ENCODE measurements at places on chromosomes 2 and 18.

DNA sequence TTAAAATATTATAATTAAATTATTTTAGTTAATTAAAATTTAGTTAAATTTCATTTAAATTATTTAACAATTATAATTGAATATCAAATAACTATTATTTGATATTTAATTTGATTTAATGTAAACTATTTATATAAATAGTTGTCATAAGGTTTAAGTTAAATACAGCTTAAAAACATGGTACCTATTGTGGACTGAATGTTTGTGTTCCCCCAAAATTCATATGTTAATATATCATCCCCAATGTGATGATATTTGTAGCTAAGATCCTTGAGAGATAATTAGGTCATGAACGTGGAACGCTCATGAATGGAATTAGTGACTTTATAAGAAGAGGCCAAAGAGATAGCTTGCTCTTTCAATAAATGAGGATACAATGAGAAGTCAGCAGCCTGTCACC is 505.7 kb upstream of the LRATD1 start:
- DNase-seq = no peak

GRCh38 chr2:18357537-18357936 is 202.9 kb downstream of the RDH14 start:
- DNase-seq = no peak

DNA sequence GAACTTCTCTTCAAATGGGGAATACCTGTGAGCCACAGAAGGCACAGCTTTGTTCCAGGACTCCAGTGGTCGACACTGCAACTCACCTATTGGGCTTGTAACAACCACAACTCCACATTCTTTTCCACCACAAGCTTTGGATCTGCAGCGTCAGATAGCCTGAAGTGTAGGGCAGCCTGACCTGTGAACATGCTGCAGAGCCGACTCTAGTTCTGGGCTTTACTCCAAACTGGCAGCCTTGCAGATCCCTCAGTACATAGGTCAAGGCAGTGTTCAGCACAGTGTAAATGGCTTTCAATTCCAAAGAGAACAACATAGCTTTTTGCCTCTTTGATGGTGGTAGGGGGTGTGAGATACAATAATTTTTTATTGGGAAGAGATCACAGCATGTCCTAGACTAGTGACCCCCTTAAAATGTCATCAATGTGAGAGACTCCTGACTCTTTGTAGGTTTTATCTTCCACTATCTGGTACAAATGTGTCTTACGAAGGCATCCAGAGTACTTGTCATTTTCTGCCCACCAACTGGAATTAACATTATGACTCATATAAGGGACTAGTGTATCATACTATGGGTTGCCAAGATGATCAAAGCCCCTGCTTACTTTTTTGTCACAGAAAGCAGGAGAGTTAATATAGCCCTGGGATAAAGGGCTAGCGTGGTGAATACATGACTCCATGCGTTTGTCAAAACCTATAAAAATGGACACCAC is 149.8 kb downstream of the COPS8 start:
- DNase-seq = no peak

- DNase-seq = no peak
Measured at GRCh38 chr2:47270421-47270820, 115.3 kb upstream of the STPG4 start.

- DNase-seq = no peak
Measured at GRCh38 chr18:30280861-30281470, 761.6 kb downstream of the DSC3 start.

GRCh38 chr18:79503406-79503805 is 107.7 kb downstream of the NFATC1 start:
- no peak for DNase-seq

DNA sequence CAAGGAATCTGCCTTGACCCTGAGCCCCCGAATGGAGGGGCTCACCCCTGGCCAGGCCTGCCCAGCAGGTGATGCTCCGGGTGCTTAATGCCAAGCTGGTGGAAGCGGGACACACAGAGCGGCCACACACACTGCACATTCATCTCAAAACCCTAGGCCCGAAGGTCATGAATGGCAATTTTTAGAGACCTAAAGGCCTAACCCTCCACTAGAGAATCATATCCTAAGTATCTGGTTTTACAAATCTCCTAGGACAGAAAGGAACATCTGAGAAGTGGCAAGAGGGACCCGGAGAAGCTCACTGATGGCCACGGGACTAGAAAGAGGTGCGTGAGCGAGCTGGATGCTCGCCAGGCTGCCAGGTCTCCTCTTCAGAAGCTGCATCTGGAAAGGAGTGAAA is 38.3 kb downstream of the ST3GAL5 start:
- DNase-seq = no peak

GRCh38 chr2:33859176-33859575 is 260.1 kb upstream of the FAM98A start:
- DNase-seq = no peak

DNA sequence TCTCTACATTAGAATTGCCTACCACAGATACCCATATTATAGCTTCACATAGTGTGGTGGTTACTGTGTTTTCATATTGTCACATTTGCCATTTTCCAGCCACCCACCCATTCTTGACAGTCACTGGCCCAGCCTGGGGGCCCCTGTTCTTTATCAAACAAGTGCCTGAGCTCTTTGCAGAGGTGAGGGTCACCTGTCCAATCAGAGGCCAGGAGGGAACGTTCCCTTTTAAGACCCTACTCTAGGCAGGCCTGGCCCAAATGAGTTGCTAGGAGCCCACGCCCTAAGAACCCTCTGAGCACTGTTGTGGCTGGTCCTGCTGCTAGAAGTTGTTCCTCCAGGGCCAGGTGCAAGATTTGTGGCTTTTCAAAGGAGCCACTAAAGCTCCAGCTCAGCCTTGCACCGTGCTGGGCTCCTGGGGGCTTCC is 5.2 kb downstream of the IL37 start:
- DNase-seq = no peak

DNA sequence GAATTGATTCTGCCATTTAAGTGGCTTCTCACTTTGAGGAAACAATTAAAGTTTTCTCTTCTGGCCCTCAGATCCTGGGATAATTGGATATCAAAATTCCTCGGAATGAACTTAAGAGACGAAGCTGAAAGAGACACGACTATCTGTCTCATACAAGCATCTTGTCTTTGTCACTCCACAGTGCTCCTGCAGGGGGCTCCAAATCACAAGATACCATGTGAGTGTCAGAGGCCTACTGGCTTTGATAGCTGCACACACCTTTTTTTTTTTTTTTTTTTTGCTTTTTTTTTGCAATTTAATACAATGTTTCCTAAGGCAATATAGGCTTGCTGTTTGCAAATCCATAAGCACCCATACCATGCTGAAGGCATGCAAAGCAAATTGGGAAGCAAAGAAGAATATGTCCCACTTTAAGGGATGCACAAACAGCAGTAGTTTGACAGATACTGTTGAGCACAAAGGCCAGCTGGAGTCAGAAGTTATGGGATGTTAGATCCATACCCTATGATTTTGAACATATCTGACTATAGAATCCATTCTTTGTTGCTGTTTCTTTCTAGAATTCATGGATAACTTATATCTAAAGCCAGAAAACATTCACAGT is 109.0 kb upstream of the CBLN2 start:
- peak; percentile 10 for DNase-seq

GRCh38 chr2:165369131-165369897 is 100.2 kb upstream of the CSRNP3 start:
- no peak for DNase-seq

GRCh38 chr2:10215393-10215935 is 87.2 kb upstream of the HPCAL1 start:
- DNase-seq = no peak

DNA sequence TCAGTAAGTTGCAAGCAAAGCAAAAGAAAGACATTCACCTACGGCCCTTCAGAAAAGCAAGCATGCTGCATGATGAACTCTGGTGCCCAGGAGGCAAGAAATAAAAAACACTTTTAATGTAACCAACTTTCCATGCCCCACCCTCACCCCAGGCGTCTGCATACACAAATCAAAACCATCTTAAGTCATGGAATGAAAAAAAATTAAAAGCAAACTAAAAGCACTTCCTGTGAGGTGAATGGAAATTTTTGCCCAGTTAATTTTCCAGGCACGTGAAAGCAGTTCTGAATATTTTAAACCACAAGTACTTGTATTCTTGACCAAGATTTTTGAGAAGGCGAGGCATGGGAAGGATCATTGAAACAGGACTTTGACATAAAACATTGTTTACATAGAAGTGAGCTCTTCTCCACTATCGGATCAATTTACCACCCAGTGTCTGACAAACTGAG is 2.5 kb upstream of the ICOS start:
- DNase-seq = peak; percentile 54

DNA sequence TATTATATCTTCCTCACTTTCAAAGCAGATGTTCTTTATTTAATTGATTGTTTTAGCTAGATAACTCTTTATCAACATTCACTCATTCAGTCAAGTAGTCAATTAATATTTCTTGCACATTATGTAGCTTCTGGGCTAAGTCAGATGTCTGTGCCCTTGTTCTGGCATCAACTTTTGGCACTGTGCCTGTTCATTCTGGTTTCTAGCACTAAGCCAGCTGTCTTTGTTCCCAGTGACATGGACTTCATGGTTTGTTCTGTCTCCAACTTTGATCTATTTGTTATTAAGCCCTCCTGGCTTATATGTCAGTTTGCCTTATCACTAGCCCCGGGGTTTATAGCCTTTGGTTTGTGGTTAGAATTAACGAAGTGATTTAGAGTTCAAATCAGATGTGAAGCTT is 247.9 kb upstream of the SYT4 start:
- DNase-seq = no peak

DNA sequence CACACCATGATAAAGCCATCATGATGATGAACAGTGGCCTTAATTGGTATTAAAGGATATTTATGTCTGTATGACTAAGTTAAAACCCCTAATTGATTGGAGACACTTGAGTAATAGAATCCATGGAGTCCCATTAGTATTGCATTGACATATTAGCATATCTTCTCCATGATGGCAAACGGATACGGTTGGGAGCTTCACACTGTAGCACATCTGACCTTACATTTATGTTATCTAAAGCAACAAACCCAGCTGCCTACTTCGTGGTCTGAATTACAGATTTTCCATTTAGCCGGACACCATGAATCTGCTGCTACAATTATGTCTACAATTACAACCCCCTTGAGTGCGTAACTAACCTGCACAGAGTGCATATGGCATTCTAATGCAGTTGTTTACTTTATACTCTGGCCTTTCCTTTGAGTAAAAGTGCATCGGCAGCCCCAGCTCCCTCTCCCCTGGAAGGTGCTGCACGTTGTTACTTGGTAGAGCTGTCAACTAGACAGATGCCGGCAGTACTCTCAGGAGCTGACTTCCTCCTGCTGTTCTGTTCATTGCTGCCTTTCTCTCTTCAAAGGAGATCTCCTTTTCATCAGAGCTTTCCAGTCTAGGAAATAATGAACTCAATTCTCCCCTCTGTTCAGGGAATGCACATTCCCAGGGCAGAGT is 92.1 kb downstream of the LRRC30 start:
- DNase-seq = no peak

Measured in activated T-cell treated with anti-CD3 and anti-CD28 coated beads for 24 hours (primary cell).